ENCODE measurements at places on chromosomes 7 and 10. TPM values are rescaled to one million over a fixed set of nuclear protein-coding genes. Genes with fewer than 3 reads are reported as not detected.

CYTH3 gene
- total RNA-seq: 12.3 TPM

FOXI2 gene
- total RNA-seq: not detected

TRIM74 gene
- total RNA-seq: 1.7 TPM

CYP2C19 gene
- not detected for total RNA-seq

DNAH11 gene
- 1.6 TPM for total RNA-seq

ELN gene
- total RNA-seq: 34.7 TPM

ZNF727 gene
- 7.8 TPM for total RNA-seq

ABLIM1 gene
- 138 TPM for total RNA-seq

MEOX2 gene
- 4.3 TPM for total RNA-seq

GRCh38 chr10:113340282-113340681 lies 212.6 kb upstream of the HABP2 start:
- no peaks in the 10 kb centered on the region for H3K36me3 ChIP-seq
- no peak overlapping the region for H3K4me3 ChIP-seq
- H3K4me1 ChIP-seq: no peaks in the 10 kb centered on the region
- H3K27me3 ChIP-seq: no peaks in the 10 kb centered on the region
- no peak overlapping the region for H3K27ac ChIP-seq
- no peak for DNase-seq

GRCh38 chr10:114061789-114062188 lies 18.1 kb downstream of the ADRB1 start:
- H3K4me1 ChIP-seq: peaks cover 6% of the 10 kb centered on the region
- H3K27ac ChIP-seq: no peak overlapping the region
- no peak overlapping the region for H3K4me3 ChIP-seq
- H3K36me3 ChIP-seq: no peaks in the 10 kb centered on the region
- H3K27me3 ChIP-seq: no peaks in the 10 kb centered on the region
- no peak for DNase-seq

DNA sequence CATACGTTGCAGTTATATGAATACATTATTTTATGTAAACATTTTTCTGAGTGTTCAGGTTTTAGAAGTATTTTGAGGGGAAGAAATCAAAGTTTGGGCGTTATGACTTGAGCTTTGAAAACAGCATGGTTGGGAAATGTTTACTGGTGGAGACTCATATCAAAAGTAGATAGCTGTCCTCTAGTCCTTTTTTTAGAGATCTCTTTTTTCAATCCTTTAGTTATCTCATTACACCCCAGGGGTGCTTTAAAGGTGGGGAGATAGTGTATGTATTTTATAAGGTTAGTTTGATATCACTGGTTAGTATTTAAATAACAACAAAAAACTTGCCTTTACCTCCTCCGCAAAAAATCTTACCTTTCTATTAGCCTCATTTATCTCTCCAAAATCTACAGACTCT lies 2.3 kb downstream of the DMTF1 start:
- H3K36me3 ChIP-seq: no peaks in the 10 kb centered on the region

DNA sequence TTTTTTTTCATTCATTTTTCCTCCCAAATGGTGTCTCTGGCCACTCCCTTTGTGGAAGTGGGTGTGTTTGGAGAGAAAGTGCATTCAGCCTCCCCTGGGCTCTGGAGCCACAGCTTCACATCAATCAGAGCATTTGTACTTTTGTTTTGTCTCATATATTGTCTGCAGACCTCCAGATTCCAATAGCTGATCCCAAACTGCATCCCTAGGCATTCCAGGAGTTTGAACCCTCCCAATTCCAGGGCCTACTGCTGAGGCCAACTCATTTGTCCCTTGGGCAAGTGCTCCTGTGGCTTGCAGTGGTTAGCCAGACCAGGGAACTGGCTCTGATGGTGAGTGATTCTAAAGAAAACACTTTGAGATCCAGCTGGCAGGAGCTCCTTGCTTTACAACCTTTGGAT lies 163.3 kb downstream of the IPMK start:
- H3K4me3 ChIP-seq: no peak overlapping the region
- no peaks in the 10 kb centered on the region for H3K27me3 ChIP-seq
- no peaks in the 10 kb centered on the region for H3K4me1 ChIP-seq
- H3K36me3 ChIP-seq: no peaks in the 10 kb centered on the region
- no peak for DNase-seq

GRCh38 chr7:69243016-69243415 lies 355.3 kb upstream of the AUTS2 start:
- no peaks in the 10 kb centered on the region for H3K4me1 ChIP-seq
- no peaks in the 10 kb centered on the region for H3K36me3 ChIP-seq
- no peaks in the 10 kb centered on the region for H3K27me3 ChIP-seq
- DNase-seq: no peak

- no peak overlapping the region for H3K4me3 ChIP-seq
- H3K4me1 ChIP-seq: no peaks in the 10 kb centered on the region
- no peak for DNase-seq
- H3K36me3 ChIP-seq: no peaks in the 10 kb centered on the region
Observed at GRCh38 chr10:36026656-36027390, 384.7 kb upstream of the FZD8 start.

GRCh38 chr7:143900230-143900766 lies 1.7 kb downstream of the TCAF1 start:
- peak overlapping the region; percentile 61 for H3K4me3 ChIP-seq
- no peaks in the 10 kb centered on the region for H3K27me3 ChIP-seq
- H3K27ac ChIP-seq: peak overlapping the region; percentile 53
- H3K36me3 ChIP-seq: no peaks in the 10 kb centered on the region
- no peaks in the 10 kb centered on the region for H3K4me1 ChIP-seq

DNA sequence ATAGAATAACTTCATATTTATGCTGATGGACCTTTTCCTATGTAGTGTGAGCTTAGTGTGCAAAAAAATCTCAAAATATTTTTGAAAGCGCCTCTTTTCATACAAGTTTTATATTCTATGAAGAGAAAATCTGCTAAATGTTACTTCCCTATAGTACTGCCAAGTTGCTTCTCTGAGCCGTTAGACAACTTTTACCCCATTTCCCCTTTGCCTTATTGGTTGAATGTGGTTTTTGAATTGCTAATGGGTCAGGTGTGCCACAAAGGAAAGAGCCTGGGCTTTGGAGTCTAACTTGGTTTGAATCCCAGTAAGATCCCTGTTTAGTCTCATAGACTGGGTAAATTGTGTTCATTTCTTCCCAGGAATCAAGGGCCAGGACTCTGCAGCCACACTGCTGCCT lies 261.5 kb downstream of the SNX10 start:
- H3K27ac ChIP-seq: no peak overlapping the region
- H3K36me3 ChIP-seq: no peaks in the 10 kb centered on the region
- no peak for DNase-seq
- H3K4me3 ChIP-seq: no peak overlapping the region
- no peaks in the 10 kb centered on the region for H3K27me3 ChIP-seq

DNA sequence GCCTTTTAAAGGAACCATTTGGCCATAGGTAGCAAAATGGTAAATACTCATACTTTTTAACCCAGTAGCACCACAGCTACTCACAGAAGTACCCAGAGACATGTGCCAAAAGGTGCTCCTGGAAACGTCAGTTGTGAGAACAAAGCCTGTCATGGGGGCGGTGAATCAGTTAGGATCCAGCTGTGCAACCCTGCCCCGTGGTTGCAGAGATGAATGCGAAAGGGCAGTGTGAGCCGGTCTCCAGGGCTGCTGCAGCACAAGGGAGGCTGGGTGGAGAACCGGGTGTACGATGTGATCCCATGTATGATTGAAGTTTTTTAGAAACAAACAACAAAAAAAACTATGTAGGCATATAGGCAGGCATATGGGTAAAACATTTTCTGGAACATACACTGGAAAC lies 1.3 kb upstream of the LRRC18 start:
- no peaks in the 10 kb centered on the region for H3K4me1 ChIP-seq
- no peak overlapping the region for H3K27ac ChIP-seq
- no peaks in the 10 kb centered on the region for H3K27me3 ChIP-seq

DNA sequence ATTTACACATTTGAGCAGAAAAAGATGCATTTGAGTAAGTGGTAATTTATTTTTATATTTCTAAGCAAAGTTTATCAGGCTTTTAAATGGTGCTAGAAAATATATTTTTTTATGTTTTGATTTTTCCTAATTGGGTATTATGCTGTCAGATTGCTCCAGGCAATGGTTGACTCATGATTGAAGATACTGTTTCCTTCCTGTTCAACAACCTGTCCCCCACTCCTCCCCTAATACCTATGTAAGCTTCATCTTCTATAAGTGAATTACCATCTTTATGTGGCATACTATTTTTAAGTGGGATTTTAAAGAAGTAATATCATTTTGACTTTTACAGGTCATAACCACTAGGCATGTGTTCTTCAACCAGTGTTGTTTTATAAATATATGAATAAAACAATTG lies 21.4 kb downstream of the TSPAN13 start:
- no peaks in the 10 kb centered on the region for H3K4me1 ChIP-seq
- no peak overlapping the region for H3K27ac ChIP-seq
- no peaks in the 10 kb centered on the region for H3K36me3 ChIP-seq
- H3K27me3 ChIP-seq: no peaks in the 10 kb centered on the region
- no peak overlapping the region for H3K4me3 ChIP-seq
- no peak for DNase-seq

DNA sequence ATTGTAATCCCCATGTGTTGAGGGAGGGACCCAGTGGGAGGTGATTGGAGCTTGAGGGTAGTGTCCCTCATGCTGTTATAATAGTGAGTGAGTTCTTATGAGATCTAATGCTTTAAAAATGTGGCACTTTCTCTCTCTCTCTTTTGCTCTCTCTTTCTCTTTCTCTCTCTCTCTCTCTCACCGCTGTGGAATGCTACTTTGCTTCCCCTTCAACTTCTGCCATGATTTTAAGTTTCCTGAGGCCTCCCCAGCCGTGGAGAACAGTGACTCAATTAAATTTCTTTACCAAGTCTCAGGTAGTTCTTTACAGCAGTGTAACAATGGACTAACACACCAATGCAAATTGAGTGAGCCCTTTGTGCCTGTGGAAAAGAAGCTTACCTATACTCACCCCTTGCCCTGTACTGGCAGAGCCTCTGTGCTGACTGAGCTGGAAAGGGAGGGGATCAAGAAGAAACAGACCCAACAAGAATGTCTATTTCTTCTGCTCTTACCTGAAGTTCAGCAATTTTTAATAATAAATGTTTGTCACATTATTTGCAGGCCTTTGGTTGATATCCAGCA lies 642.5 kb upstream of the KCND2 start:
- no peaks in the 10 kb centered on the region for H3K36me3 ChIP-seq
- no peak overlapping the region for H3K27ac ChIP-seq
- no peaks in the 10 kb centered on the region for H3K27me3 ChIP-seq
- DNase-seq: no peak

- no peak overlapping the region for H3K27ac ChIP-seq
- no peak for DNase-seq
- H3K4me3 ChIP-seq: no peak overlapping the region
Observed at GRCh38 chr10:110184398-110184797, 23.0 kb upstream of the MXI1 start.

GRCh38 chr10:26384600-26384999 lies 53.5 kb upstream of the APBB1IP start:
- H3K27me3 ChIP-seq: no peaks in the 10 kb centered on the region
- H3K4me1 ChIP-seq: no peaks in the 10 kb centered on the region
- DNase-seq: no peak
- H3K27ac ChIP-seq: no peak overlapping the region

GRCh38 chr10:49690698-49691356 lies 11.4 kb downstream of the C10orf53 start:
- no peak for DNase-seq
- peaks cover 3% of the 10 kb centered on the region for H3K27me3 ChIP-seq
- H3K27ac ChIP-seq: no peak overlapping the region
- no peaks in the 10 kb centered on the region for H3K4me1 ChIP-seq

GRCh38 chr7:156751319-156751718 lies 110.7 kb downstream of the RNF32 start:
- H3K4me1 ChIP-seq: no peaks in the 10 kb centered on the region
- no peak for DNase-seq
- H3K27me3 ChIP-seq: no peaks in the 10 kb centered on the region
- no peaks in the 10 kb centered on the region for H3K36me3 ChIP-seq
- H3K4me3 ChIP-seq: no peak overlapping the region

GRCh38 chr7:138886501-138886917 lies 88.5 kb upstream of the ATP6V0A4 start:
- peak; percentile 33 for DNase-seq
- H3K27me3 ChIP-seq: no peaks in the 10 kb centered on the region
- H3K4me1 ChIP-seq: no peaks in the 10 kb centered on the region
- H3K27ac ChIP-seq: no peak overlapping the region
- H3K36me3 ChIP-seq: no peaks in the 10 kb centered on the region

DNA sequence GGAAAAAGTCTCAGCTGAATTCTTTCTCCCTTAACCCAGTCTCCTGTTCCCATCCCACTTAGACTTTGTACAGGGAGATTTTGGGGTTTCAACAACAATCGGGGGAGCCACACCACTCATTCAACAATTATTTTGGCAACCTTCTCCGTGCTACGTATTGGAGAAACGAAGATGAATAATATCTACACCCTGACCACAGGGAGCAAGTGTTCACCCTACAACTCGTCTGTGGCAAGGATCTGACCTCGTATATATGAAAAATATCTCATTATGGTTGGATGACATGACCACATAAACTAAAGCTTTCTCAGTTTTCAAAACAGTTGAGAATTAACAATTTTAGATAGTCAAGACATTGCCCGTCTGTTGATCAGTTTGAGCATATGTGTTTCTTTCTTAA lies 302.1 kb downstream of the CACNA2D1 start:
- H3K27ac ChIP-seq: no peak overlapping the region
- no peak for DNase-seq
- H3K4me3 ChIP-seq: no peak overlapping the region
- H3K27me3 ChIP-seq: no peaks in the 10 kb centered on the region
- no peaks in the 10 kb centered on the region for H3K36me3 ChIP-seq

- no peaks in the 10 kb centered on the region for H3K36me3 ChIP-seq
- H3K4me1 ChIP-seq: no peaks in the 10 kb centered on the region
- DNase-seq: no peak
- H3K27ac ChIP-seq: no peak overlapping the region
- no peaks in the 10 kb centered on the region for H3K27me3 ChIP-seq
Observed at GRCh38 chr7:129657363-129657762, 45.8 kb downstream of the NRF1 start.
